ENCODE measurements at places on chromosomes 3 and 15.

- DNase-seq = no peak
Measured at GRCh38 chr3:139559541-139559940, 20.0 kb upstream of the RBP1 start.

GRCh38 chr3:133210656-133211055, 172.5 kb downstream of the TMEM108 start:
- no peak for DNase-seq

GRCh38 chr15:79674124-79674465, 222.7 kb downstream of the MTHFS start:
- no peak for DNase-seq

- no peak for DNase-seq
Measured at GRCh38 chr3:113514265-113514769, 639 bp downstream of the SPICE1 start.

- DNase-seq = no peak
Measured at GRCh38 chr3:183449791-183450190, 21.4 kb upstream of the MCF2L2 start.

DNA sequence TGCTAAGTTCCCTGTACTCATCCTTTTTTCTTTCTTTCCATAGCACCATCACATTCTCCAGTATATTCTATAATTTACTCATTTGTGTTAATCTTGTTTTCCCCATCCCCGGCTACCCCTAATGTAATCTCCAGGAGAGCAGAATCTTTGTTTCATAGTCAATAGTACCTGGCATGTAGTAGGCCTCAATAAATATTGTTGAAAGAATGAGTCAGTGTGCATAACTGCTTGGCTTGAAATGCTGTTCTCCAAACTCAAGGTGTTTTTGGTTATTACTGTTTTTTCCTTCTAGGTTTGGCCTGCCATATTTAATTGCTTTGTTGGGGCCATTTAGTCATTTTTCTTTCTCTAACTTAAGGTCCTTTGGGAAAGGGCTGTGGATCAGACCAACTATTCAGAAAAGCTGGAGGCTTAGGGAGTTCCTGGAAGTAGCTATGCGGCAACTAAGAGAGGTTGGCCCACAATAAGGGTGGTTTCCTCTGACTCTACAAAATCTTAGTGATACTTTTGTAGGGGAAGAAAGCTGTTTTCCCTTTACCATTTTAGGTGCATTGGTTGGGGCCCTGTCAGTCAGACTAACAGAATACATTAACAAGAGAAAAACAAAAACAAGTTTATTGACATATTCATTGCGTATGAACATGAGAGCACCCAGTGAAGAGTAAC, 28.4 kb downstream of the KAT2B start:
- DNase-seq = no peak

GRCh38 chr3:13235079-13235478, 161.8 kb upstream of the IQSEC1 start:
- DNase-seq = no peak

DNA sequence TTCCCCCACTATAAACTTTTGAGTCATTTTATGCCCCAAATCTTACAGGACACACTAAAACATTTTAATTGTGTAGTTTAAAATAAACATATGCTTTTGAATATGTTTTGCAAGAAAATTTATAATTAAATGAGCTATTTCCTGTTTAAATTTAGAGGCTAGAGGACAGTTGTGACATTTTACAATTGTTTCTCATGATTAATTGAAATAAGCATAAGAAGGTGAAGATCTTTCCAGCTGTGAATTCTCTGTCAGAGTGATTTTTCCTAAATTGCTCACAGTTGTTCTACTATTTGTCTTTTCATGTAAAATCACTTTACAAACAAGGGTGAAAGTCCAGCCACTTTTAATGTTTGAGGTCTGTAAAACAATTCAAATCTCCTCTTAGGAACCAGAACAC, 892.3 kb downstream of the CADM2 start:
- DNase-seq = no peak

DNA sequence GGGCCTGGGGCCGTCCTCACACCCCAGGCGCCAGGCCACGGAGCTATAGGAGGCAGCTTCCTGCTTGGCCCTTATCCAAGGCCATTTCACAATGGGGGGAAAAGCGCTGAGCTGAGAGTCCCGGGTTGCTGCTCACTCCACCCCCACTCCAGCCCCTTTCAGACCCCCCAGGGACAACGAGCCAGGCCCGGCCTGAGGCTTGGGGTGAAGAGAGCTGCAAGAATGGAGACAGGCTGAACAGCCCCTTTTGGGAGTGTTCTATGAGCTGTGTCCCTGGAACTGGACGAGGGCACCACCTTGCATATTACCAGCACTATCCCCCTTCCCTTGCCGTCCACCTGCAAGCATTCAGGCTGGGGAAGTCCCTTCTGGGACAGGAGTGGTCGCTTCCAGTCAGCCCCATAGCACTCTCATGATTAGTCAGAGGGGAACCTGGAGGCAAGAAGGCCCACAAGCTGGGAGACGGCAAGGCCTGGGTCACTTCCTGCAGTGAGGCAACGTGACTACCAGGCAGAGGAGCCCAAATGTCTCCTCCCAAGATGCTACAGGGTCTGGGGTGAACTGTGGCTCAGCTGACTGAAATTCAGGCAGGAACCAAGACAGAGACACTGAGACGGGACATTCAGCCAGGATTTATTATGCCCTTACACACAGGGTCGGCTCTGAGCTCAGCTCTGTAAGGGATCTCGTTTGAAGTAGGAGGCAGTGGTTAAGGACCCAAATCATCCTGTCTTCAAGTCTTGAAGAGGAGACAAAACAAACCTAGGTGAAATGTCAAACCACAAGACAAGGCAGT, 8.6 kb upstream of the SRP14 start:
- DNase-seq = peak; percentile 6

GRCh38 chr15:38024293-38025091, 90.1 kb downstream of the TMCO5A start:
- DNase-seq = no peak

DNA sequence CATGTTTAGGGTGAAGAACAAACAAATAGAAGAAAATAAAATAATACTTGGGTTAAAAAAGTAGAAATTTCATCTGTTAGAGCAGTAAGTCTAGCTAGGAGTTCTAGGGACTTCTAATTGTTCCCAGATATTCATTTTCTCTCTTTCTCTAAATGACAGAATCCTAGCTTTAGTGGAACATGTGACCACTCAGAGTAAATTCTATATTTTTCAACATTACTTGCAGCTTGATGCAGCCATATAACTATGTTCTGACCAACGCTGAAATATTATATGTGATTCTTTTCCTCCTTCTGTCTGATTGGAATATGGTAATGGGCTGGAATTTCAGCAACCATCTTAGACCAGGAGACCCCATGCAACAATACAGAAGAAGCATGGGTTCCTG, 8.1 kb downstream of the PTX3 start:
- no peak for DNase-seq

- DNase-seq = no peak
Measured at GRCh38 chr3:143586576-143586975, 261.7 kb downstream of the SLC9A9 start.

GRCh38 chr15:49063402-49064280, 17.4 kb upstream of the SECISBP2L start:
- no peak for DNase-seq

GRCh38 chr15:37111427-37111717, 11.0 kb upstream of the MEIS2 start:
- no peak for DNase-seq

- no peak for DNase-seq
Measured at GRCh38 chr15:93694033-93694432, 537.3 kb upstream of the MCTP2 start.

- DNase-seq = no peak
Measured at GRCh38 chr3:172132159-172132586, 92.8 kb downstream of the FNDC3B start.

DNA sequence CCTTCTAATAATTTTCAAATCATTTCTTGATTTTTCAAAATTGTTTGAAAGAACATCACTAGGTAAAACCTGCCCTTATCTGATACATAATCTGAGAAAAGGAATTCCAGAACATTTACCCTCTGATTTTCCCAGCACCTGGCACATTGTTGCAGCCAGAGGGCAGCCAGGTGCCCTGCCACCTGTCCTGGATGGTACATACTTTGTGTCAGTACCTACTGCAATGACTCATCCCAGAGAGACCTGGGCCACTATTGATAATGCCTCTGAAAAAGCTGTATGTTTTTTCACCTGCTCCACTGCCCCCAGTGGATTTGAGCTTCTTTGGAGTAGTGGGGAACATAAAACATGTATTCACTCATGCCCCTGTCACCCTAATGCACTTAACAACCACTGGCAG, 648.9 kb upstream of the GBE1 start:
- DNase-seq = no peak

DNA sequence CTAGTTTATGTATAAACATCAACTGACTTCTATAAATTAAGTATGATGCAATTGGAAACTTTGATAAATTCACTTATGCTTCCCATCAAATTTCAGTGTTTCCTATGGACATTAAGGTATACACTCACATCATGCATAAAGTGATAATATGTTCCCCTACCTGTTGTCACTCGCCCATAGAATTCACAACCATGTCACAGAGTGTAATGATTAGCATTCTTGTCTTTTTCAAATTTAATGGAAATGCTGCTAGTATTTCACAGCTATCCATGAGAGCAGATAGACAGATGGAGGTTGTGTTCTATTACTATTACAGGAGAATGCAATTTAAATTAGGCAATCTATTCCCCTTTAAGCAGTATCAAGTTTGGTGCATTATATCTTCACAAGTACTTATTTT, 984 bp downstream of the PLSCR4 start:
- DNase-seq = no peak

- DNase-seq = no peak
Measured at GRCh38 chr3:124877674-124878073, 9.5 kb downstream of the ITGB5 start.

DNA sequence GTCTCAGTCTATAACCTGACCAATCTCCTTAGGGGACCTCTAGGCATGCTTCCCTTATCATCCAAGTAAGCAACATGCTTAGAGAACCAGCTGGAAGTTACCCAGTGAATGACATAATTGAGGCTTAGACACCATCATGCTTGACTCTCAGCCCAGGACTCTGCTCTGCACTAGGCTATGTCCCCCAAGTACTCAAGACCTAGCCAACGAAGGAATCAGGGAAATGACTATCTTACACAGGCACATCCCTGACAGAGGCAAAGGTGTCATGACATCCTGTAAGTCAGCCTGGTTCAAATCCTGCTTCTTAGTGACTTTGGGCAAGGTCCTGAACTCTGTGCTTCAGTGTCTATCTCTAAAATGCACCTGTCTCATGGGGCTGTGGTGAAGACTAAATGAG, 24.6 kb upstream of the CELF6 start:
- DNase-seq = no peak

GRCh38 chr15:77557144-77557543, 75.6 kb downstream of the LINGO1 start:
- DNase-seq = no peak

DNA sequence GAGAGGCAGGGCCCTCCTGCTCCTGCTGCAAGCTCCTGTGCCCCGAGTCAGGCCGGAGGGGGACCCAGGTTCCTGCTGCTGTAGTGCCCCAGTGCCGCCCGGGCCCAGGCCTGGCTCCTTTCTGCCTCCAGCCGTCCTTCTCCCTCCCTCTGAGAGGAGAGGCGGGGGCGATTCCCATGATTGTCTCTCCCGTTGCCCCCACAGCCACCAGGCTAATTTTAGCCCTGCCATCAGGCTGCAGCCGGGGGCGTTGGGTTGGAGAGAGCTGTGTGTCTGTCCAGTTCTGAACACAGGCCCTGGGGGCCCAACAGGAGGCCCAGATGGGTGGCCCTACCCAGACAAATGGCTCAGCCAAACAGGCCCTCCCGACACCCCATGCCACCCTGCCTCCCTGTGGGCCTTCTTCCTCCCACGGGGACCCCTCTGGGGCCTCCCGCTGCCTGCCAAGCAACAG, 214.8 kb downstream of the TBC1D2B start:
- DNase-seq = no peak

DNA sequence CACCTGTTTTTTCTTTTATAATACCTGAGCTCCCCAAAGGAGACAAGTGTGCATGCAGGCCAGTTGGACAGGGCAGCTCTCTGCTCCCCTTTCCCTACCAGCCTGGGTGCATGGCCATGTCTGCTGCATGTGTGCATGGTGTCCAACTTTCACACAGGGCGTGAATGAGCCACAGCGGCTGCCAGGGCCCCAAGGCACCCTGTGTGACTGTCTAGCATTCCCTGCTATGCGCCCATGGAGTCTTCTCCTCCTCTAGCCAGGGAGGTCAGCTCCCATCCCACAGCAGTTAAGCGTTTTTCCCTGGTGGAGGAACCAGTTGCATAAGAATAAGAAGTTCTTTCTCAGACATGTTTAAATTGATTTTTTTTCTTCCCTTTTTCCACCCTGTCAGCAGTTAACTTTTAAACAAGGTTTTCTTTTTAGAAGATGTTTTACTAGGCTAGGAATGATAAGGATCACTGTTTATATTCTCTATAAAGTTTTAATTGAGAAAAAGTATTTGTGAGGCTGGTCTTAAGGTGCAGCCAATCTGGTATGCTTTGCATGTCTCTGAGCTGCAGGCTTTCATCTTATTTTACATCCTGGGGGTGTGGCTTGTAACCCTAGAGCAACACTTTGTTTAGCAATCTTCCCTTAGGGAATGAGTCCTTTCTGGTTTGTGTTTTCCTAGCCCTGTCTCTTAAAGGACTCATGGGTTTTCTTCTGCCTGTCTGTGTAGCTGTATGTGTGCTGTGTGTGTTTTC, 20.5 kb upstream of the OR5H1 start:
- no peak for DNase-seq
